Stimulated activated effector memory CD8-positive, alpha-beta T cell treated with anti-CD3 and anti-CD28 coated beads, Interleukin-12 subunit alpha, Interleukin-12 subunit beta, amount 100 ng/mL, for 72 hours (primary cell): ENCODE measurements at places on chromosomes 5 and 9.

DNA sequence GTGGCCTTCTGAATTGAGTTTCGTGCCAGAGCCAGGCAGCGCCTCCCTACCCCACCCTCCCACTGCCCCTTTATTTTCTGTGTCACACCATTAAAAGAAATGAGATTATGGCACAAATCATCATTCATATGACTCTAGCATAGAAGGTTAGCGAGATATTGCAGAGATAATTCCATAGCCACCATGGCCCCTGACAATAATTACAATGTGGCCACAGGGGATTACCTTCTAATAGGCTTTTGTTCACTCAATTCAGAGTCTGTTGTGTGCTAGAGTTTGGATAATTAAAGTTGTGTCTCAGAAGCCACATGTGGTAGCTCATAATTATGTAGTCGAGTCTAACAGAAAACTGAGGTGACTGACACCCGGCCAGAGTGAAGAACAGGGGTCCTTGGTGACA is 428.1 kb downstream of the ARHGEF28 start:
- no peak for DNase-seq

DNA sequence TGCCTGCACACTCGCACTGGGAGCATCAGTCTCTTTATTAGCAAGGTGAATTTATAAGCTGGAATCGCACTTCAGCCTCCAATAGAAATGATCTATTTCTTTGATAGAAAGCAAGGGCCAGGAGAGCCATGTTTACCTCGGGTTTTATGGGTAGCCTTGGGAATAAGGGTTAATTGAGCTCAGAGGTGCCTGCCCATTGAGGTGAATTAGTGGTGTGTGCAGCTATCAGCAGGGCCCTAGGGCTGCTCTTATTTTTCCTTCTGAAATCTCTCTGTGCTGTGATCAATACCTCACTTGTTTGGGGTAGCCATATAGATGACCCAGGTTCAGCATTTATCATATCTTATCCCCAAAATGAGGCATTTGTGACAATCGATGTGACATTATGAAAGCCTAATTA is 297.8 kb downstream of the EBF1 start:
- DNase-seq, result no peak

DNA sequence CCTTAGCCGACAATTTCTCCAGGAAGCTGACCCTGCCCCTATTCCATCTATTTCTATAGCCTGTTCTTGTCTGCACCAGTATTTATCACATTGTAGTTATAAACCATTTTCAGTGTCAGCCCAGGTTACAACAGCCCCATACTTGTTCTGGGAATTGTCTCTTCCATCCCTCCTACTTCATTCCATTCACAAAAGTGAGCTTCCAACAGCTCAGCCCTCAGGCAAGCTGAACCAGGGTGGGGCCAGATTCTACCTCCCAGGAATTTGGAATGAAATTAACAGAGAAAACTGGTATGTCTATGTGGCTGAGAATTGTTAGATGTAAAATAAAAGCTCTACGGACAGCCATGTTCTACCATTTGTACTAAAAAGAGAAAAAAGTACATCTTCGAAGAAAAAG is 36.1 kb downstream of the STRBP start:
- DNase-seq, result no peak

DNA sequence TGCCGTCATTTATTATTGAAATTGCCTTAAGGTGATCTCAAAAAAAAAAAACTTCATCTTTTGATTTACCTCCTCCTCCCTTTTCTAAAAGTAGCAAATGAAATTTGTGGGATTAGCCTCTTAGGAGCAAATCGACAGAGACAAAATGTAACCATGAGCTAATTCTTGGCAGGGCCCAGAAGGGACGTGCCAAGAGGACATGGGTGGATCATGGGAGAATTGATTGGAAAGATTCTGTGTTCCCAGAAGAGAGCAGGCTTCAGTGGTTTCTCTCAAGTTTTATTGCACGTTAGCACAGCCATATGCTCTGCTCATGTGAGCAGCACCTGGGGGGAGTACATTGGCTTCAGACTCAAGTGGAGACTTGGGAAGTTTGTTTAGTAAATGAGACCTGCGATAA is 394.6 kb downstream of the ELAVL2 start:
- no peak for DNase-seq

GRCh38 chr5:39750661-39751060 is 325.9 kb upstream of the DAB2 start:
- DNase-seq, result no peak

DNA sequence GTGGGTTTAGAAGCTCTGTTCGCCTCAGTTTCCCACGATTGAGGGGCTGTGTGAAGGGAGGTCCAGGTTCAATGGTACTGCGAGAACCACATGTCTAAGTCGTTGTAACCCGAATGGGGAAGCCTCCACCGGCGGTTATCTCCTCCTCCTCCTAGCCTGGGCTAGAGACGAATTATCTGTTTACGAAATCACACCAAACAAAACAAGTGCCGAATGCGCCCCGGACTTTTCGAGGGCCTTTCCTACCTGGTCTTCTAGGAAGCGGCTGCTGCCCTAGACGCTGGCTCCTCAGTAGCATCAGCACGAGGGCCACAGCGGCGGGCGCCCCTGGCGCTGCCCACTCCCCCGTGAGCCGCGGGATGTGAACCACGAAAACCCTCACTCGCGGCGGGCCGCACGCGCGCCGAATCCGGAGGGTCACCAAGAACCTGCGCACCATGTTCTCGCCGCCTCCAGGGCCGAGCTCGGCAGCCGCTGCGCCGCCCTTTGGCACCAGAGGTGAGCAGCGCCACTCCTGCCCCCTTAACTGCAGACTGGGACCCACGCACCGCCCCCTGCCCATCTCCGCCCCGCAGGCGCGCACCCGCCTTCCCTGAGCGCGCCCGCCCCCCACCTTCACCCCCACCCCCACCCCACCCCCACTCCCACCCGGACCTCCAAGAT is at the start of gene CDKN2A:
Gene CDKN2A (minus strand): TSS at position 500 of the 663 bp plus-strand sequence.
- DNase-seq, result peak; percentile 83

GRCh38 chr5:158233735-158234322 is 374.9 kb upstream of the CLINT1 start:
- DNase-seq, result no peak

DNA sequence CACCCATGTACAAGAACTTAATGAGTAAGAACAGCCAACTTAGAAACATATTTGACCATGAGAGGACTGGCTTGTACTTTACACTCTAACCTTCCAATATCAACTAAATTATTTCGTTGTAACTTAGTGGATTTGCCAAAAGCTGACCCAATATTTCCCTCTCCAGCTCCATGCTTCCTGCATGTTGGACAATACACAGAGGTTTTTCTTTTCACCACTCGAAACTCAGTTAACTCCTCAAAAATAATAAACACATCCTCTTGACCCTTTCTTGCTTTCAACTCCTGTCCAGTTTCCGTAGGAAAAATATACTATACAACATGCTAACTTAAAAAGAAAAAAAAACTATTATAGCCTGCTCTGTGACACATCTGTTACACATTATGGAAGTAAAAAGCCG is 188.9 kb downstream of the MPDZ start:
- no peak for DNase-seq

- no peak for DNase-seq
Measured at GRCh38 chr9:92008041-92008440, 58.0 kb upstream of the ROR2 start.

DNA sequence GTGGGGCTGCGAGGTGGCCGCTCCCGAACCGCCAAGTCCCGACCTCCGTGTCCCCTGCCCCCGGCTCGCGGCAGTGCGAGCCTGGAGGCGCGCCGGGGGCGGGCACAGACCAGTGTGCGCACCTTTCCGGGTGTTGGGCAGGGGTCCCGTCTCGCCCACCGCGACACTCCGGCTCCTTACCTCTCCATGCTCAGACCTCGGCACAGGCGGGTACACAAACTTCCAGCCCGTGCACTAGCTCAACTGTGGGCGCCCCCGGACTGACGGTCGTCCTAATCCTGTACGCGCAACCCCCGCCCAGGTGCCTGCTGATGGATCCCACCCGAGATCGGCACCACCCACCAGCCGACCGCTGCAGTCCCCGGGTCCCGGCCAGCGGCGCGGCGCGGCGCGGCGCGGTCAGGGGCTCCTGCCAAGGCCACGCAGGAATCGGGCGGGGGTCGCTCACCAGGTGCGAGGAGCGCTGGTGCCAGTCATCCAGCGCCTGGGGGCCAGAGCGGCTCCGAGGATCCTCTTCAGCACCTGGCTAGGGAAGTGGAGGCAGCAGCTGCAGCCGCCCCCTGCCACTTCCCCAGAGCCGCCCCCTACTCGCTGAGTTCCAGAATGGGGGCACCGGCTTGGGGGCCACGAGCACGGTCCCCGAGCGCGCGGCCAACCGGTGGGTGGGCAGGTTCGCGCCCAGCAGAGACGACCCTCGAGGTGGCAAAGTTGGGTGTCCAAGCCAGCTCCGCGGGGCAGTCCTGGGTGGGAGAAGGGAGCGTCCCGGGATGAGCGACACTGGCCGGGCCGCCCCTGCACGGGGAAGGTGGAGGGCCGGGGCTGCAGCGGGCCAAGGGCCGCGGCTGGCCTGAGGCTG is 511 bp downstream of the SEMA5A start:
- no peak for DNase-seq

- no peak for DNase-seq
Measured at GRCh38 chr9:22214021-22214420, 204.9 kb upstream of the CDKN2B start.

GRCh38 chr5:30764704-30765103 is 428.8 kb upstream of the CDH6 start:
- no peak for DNase-seq

GRCh38 chr5:6905883-6906282 is 192.7 kb downstream of the TENT4A start:
- DNase-seq, result no peak

- DNase-seq, result no peak
Measured at GRCh38 chr5:51734677-51735076, 351.4 kb downstream of the ISL1 start.

DNA sequence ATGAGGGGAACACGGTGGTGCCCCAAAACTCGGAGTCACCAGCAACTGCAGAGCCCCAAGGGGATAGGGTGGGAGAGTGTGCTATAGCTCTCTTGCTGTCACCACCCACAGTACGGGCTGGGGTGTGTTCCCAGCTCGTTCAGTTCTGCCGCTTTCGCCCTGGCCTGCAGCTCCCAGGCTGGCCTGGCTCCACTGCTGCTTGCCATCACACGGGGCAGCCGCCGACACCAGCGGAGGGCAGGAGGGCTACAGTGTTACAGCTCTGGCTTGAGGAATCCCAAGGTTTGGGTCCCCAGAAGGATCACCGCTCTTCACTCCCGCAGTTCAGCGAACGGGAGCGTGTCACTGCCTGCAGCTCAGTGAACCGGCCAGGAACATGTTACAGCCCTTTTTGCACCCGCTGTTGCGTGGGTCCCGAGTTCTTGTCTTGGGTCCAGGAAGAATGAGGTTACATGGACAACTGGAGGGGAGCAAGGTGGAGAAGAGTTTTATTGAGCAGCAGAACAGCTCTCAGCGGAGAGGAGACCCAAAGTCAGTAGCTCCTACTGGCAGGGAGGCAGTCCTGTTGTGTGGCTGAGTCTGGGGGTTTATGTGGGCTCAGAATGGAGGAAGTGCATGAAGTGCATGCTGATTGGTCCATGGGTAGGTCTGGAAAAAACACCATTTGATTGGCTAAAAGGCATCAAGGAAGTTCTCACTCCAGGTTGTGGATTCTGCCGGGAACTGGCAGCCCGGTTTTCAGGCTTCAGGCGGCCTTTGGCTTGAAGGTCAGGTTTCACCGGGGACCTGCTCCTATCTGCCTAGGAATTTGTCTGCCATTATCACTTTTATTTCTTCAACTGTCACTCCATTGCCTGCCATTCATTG is 113.4 kb downstream of the EHMT1 start:
- DNase-seq, result no peak

DNA sequence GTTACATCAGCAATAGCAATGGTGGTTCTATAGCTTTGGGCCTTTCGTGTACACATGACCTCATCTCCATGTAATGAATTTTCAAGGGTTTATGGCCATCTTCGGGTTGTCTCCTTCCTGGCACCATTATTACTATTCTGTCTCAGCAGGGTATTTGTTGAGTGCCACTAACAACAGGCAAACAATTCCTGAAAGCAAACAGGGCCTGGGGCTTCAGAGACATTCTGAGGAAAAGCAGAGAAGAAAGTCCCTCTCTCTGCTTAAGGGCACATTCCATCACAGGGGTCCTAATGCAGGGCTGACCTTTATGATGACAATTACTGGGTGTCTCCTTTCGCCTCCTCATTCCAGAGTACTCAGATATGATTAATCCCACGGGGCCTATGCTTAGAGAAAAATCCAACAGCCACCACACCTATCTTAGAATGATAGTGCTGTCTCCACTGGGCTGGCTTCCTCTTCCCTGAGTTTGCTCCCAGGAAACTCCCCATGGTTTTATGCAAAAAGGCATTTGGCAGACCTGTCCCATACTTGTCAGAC is 540.2 kb upstream of the ZNF462 start:
- no peak for DNase-seq
